ENCODE measurements at places on chromosomes 12 and 14. TPM values are rescaled to one million over a fixed set of nuclear protein-coding genes. Genes with fewer than 3 reads are reported as not detected.

DNA sequence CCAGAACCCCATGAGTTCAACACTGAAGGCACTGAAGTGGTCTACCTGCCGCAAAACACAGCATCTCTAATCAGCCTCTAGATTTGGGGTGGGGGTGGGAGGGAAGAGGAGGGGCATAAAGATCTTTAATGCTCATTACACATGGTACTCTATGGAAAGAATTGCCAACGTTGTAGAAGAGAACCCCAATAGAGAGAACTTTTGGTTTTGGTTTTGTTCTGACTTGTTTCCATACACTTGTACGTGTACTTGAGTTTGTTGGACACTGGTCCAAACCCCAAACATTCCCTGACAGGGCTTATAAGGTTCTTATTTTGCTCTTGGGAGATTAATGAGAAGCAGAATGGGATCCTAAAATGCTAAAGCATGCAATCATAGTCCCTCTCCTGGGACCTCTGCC lies 31.0 kb downstream of the GNPTAB start:
- DNase-seq, result no peak

DNA sequence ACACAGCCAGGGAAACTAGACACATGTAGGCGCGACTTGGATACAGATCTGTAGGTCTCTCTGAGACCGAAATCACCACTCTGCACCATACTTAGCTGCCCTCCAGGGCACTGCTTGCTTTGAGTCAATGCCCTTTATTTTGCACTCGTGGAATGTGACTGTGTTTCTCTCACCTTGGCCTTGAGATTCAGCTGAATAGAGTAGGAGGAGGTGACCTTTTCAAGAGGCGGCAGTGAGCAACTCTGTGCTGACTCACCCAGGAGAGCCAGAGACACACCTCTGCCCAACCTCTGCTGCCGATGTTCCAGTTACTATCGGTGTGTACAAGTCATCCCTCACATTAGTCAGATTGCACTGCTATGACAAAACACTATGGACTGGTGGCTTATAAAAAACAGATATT lies 583.4 kb downstream of the VRK1 start:
- peak; percentile 68 for DNase-seq

NANOG gene
- not detected for total RNA-seq

TSPAN11 gene
- total RNA-seq, result not detected

STK38L gene
- total RNA-seq, result 19.1 TPM

Measured in activated CD4-positive, alpha-beta memory T cell treated with anti-CD3 and anti-CD28 coated beads, Interleukin-2, amount 10 ng/mL, durations not matched to agents 7 days and 5 days (primary cell).